ENCODE measurements at places on chromosomes 3 and 15.

- H3K27ac ChIP-seq = no peak overlapping the region
- H3K36me3 ChIP-seq = peaks cover 6% of the 10 kb centered on the region
- H3K4me3 ChIP-seq = no peak overlapping the region
Observed at GRCh38 chr15:66038387-66039116, 169.3 kb downstream of the RAB11A start.

DNA sequence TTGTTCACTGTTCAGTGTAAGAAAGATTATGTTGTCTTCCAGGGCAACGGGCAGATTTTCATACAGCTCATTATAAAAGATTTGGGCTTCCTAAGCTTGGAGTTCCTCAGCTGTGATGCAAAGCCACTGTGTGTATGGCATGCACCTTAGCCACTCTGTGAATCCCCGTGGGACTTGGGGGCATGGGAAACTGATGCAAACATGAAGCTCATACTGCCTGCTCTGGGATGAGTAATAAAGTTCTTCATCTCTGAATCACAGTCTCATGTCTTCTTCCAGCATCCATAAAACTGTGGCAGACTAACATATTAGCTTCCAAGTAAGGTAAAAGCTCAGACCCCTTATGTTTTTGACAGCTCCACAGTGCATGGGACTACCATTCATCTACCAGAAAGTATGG lies 154.3 kb upstream of the RORA start:
- no peaks in the 10 kb centered on the region for H3K4me1 ChIP-seq
- H3K4me3 ChIP-seq = no peak overlapping the region
- no peaks in the 10 kb centered on the region for H3K36me3 ChIP-seq
- no peak for DNase-seq
- H3K27me3 ChIP-seq = peaks cover 49% of the 10 kb centered on the region

DNA sequence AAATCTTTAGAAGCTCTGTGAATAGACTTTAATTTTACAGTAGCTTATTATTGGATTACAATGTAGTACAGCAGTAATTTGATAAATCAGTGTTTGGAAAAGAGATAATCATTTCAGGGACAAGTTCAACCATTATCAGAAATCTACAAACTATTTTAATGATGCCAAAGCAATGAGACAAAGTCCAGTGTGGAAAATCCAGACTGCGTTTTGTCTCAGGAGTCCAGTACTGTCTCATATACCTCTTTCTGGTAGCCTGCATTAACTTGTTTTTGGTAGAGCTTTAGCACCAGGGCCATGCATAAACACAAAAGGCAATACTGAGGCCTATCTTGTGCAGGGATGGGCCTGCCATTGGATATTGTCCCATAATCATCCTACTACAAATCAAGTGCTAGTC lies 19.7 kb downstream of the ACKR4 start:
- no peaks in the 10 kb centered on the region for H3K4me1 ChIP-seq
- no peak for DNase-seq
- no peak overlapping the region for H3K4me3 ChIP-seq
- no peaks in the 10 kb centered on the region for H3K27me3 ChIP-seq
- peaks cover 10% of the 10 kb centered on the region for H3K36me3 ChIP-seq

GRCh38 chr15:66795851-66796250 lies 93.8 kb downstream of the SMAD6 start:
- no peaks in the 10 kb centered on the region for H3K4me1 ChIP-seq
- no peaks in the 10 kb centered on the region for H3K36me3 ChIP-seq
- no peak overlapping the region for H3K27ac ChIP-seq
- no peak overlapping the region for H3K4me3 ChIP-seq
- peaks cover 36% of the 10 kb centered on the region for H3K27me3 ChIP-seq

GRCh38 chr3:61940236-61940635 lies 378.9 kb downstream of the PTPRG start:
- no peak overlapping the region for H3K4me3 ChIP-seq
- no peaks in the 10 kb centered on the region for H3K27me3 ChIP-seq
- no peaks in the 10 kb centered on the region for H3K4me1 ChIP-seq

DNA sequence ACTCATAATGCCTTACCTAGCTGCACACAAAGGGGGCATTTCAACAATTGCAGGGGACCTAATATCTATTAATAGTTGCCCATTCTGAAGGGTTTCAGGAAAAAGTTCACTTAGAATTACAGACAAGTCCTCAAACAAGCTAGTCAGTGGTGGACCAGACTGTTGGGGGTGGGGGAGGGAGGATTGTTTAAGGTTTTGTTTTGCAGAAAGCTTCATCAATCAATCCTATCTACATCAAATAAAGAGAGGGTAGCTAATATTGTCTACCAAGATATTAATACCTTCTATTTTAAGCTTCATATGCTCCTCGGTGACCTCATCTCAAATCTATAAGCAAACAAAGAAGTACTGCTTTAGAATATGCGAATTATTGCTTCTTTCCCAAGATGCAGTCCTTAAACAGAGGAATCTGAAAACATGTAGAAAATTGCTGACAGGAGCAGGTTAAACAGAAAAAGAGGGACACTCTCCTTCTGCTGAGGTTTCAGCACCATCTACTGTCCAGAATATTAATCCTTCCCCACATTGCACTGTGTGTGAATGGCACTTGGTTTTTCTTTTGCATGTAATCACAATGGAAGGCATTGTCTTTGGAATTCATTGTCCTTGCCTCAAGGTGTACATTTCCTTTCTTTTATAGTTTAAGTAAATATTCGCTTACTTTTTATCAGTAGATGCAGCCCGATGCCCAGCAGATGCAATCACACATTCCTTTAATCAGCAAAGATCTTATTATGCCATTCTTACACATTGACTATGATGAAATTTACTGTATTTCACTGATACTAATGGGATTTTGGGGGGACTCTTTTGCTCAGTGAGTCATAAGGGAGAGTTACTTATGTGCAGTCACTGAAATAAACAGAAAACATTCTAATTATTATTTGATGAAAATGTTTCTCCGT lies 94.7 kb downstream of the IL5RA start:
- no peak overlapping the region for H3K4me3 ChIP-seq
- no peaks in the 10 kb centered on the region for H3K36me3 ChIP-seq
- H3K27ac ChIP-seq = no peak overlapping the region
- H3K27me3 ChIP-seq = peaks cover 73% of the 10 kb centered on the region

All from T-helper 17 cell (primary cell).